Aorta (tissue), 5 donors: ENCODE measurements at places on chromosomes 7 and 10.

DNA sequence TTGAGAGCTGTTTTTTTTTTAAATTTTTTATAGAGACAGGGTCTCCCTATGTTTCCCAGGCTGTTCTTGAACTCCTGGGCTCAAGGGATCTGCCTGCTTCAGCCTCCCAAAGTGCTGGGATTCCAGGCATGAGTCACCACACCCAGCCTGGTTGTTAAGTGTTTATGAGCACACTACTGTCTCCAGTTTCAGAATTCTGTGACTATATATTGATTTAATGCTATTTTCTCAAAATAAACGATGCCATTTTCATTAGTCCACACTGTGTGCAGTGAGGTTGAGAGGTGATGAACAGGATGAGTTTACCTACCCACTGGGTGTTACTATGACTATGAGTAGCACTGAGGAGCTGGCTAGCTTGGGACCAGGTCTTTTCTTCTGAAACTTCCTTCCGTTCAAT, 110.9 kb upstream of the FAM180A start:
- DNase-seq, result no peak

GRCh38 chr7:138030679-138031351, 28.9 kb upstream of the CREB3L2 start:
- no peak for DNase-seq

DNA sequence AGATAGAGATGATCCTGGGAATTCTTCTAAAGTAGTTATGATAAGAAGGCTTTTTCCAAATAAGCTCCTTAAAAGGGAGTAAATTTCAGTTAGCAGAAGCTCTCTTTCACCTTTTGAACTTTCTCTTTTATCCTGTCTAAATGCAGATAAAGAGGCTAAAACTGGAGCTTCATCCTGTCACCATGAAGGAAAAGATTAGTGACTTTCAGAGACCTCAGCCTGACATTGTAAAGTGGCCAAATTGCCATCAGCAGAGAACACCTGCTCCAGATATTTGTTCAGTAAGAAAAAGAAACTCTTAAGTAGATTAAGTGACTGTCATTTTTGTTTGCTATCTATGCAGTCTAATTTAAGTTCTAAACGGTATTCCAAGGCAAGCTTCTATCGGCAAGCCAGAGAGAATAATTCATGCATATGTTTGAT, 18.3 kb downstream of the VWDE start:
- DNase-seq, result no peak

- DNase-seq, result no peak
Measured at GRCh38 chr7:70470746-70471145, 661.2 kb upstream of the GALNT17 start.

DNA sequence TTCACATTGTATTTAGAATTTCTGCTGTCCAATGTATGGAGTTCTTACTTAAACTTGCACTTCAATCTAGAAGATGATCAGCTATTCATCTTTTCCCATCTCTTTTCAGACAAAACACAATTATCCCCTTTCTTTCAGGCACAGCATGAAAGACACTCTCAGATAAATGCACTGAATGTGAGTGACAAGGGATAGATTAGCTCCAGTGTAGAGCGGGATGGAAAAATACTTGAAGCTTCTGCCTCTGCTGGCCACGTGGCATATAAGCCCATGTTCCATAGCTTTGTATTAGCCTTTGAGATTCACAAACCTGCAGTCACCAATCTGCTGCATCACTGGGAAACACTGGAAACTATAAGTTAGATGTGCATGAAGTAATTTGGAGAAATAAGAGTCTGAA, 162.2 kb upstream of the FAM3C start:
- DNase-seq, result no peak

DNA sequence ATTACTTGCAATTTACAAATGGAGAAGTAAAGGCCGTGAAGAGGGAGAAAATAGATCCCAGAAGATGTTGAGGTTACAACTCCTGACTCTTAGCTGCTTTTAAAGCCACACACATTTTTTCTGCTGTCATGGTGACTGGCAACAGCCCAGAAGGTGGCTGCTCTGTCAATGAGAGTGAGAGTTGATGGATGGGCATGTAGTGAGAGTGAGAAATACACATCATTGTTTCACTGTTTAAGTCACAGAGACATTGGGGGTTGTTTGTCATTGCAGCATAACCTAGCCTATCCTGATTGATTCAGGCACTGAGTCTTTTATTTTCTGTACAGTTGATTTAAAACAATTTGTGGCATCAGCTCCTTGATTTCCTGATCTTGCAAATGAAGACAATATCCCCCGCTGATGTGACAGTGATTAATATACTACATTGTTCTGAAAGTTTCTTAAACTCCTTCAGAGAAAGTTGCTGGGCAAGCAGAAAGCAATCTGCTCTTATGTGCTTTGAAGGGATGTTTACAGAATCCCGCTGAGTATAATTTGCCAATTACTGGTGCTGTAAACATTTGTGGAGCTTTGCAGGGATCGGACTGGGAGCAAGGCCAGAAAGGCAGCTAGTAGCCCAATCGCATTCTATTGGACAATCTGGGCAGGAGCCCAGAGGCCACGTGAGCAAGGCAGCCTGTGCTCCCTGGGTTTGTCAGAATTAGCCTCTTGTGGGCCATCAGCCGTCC, 229.6 kb downstream of the PRPF18 start:
- DNase-seq, result no peak

GRCh38 chr7:135792866-135793265, 44.3 kb upstream of the FAM180A start:
- no peak for DNase-seq

- DNase-seq, result no peak
Measured at GRCh38 chr7:99126921-99127553, 16.9 kb downstream of the SMURF1 start.

DNA sequence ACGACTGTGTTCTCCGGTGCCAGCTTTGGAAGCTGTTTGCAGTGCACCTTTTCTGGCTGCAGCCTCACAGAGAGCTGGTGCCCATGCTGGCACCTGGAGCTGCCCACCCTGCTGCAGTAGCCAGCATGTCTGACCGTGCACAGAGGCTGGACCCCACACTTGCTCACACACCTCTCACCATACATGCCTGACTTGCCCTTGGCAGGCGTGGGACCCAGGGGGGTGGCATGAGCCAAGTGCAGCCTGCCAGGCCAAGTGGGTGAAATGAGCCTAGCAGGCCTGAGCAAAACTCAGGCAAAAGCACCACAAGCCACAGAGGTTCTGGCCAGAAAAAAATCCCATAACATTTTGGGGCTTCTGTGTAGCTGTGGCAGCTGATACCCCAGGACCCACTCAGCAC, 258.8 kb downstream of the XPNPEP1 start:
- DNase-seq, result no peak

GRCh38 chr10:49207113-49207512, 18.9 kb upstream of the TMEM273 start:
- DNase-seq, result no peak

GRCh38 chr7:148793590-148793989, 90.5 kb downstream of the EZH2 start:
- no peak for DNase-seq

GRCh38 chr10:12179606-12180170, 16.0 kb downstream of the NUDT5 start:
- no peak for DNase-seq

DNA sequence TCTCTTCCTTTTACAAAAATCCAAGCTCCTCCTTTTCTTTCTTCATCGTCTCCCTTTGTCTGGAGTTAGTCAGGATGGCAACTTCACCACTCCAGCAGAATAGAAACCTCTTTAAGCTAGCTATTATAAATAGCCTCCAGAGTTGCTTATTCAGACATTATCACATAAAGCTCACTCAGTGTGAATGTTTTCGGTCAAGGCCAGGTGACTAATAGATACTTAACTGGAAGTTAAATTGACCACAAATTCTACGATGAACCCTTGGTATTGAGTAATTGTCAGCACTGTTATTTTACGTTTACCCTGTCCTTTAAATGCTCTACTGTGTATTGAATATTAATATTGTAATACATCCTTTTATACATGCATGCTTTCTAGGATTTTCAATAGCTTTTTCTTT, 340.4 kb downstream of the OTUD1 start:
- DNase-seq, result no peak

DNA sequence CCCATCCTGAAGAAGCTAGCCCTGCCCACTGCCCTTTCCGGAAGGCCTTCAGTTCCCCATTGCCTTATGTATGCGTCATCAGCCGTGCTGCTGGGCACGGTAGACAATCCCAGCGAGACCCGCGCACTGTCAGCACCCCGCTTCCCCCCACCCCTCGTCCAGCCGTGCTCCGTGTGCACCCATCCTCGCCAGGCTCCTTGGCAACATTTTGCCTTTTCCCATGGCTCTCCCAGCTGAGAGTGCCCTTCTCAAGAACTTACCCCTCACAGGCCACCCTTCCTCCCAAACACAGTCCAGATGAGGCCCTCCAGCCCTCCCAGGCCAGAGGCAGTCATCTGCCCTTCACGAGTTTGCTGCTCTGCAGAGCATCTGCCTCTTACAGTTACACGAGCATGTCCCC, 633.8 kb upstream of the FOXK1 start:
- DNase-seq, result peak; percentile 43

GRCh38 chr10:76977046-76977445, 660.6 kb downstream of the KCNMA1 start:
- DNase-seq, result no peak

GRCh38 chr7:123366626-123367025, 166.9 kb upstream of the SLC13A1 start:
- no peak for DNase-seq

DNA sequence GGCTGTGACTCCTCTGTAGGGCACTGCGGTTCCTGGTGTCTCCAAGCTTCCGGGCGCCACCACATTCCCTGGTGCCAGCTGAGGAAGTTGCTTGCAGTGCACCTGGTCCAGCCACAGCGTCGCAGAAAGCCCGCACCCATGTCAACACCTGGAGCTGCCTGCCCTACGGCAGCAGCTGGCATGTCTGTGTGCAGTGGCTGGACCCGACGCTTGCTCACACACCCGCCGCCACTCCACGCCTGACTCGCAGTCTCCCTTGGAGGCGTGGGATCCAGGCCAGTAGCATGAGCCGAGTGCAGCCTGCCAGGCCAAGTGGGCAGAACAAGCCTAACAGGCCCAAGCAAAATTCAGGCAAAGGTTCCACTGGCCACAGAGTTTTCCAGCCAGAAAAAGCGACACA, 118.1 kb upstream of the PHF14 start:
- no peak for DNase-seq

DNA sequence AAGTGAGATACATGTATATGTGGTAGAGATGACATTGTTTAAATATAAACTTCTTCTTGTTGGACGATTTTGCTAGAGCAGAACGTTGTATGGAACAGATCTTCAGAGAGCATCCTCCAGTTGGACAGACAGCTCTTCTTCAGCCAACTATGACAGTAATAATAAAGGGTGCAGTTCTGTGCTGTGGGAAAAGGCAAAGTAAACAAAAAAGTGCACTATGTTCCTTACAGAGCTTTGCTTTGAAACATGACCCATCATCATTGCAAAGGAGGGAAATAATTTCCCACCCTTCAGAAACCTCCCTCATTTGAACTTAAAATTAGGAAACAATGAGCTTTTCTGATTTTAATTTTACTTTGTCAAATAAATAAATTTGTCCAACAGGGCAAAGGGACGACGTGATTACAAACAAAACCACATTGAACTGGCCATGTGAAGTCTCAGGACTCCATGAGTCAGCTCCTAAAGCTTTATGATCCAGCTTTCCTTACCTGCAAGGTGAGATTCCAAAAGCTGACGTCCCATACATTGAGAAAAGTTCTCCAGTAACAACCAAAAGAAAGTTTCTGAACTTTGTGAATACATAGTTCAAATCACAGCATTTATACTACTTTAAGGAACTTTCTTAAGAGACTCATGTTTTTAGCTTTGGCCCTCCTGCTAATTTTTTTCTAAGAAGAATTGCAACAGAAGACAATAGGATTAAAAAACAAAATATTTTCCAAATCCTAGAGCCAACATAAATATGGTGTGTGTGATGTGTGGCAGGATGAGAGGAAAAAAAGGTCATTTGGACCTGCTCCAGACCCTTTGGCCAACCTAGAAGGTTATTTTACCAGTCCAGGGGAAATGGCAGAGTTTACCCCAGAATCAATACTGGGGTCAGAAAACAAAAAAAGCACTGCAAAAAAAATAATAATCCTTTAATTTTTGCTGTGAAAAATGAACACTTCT, 565.4 kb upstream of the NRP1 start:
- no peak for DNase-seq

GRCh38 chr10:119304541-119304940, 97.2 kb downstream of the GRK5 start:
- DNase-seq, result no peak

DNA sequence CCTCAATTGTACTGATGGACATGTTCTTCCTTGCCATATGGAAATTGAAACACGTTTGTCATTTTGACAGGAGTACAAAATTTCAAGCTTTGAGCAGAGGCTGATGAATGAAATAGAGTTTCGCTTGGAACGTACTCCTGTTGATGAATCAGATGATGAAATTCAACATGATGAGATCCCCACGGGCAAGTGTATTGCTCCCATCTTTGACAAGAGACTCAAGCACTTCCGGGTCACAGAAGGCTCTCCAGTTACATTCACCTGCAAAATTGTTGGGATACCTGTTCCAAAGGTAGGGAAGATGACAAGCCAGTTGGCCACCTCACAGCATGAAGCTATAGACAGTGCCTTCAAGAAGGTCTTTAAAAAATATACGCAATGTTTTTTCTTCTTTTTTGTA, 43.1 kb downstream of the ATOH7 start:
- no peak for DNase-seq

DNA sequence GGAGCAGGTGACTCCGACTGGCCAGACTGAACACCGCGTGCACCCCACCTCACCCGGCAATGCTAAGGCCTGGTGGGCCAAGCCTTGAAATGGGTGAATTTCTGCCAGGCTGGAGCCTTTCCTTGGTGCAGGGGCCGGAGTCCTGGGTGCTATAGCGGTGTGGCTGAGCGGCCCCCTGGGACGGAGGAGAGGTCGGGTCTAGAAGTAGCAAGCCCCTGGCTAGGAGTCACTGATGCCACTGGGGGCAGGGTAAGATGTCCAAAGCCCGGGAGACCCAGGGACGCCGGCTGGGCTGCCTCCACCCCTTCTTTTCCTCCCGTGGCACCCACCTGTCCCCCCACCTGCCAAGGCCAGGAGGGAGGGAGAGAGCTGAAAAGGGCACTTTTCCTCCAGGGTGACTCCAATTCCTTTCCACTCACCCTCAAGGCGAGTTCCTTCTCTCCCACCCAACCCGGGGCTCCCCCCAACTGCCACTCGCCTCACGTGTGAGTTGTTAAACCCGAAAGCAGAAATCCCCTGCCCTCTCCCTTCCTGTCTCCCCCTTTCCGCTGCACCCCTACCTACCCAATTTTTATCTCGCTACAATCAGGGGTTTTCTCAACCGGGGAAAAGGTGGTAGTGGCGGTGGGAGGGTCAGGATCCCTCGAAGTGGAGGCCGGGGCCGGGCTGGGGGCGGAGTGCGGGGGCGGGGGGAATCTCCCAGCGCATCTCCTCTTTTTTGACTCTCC, 6.0 kb upstream of the GATA3 start:
- no peak for DNase-seq

- DNase-seq, result no peak
Measured at GRCh38 chr7:22075561-22075960, 129.9 kb upstream of the CDCA7L start.

- no peak for DNase-seq
Measured at GRCh38 chr7:20220293-20220761, 3.1 kb upstream of the MACC1 start.

GRCh38 chr7:112298543-112299100, 92.1 kb downstream of the ZNF277 start:
- no peak for DNase-seq
